Placental pericyte (primary cell): ENCODE measurements at places on chromosomes 5 and 9. TPM values are rescaled to one million over a fixed set of nuclear protein-coding genes. Genes with fewer than 3 reads are reported as not detected.

The FGF1 gene
- 0.44 and 4.7 TPM in 2 replicates for total RNA-seq

The SLC36A3 gene
- total RNA-seq = not detected in 2 replicates

The AGPAT2 gene
- 41.1 and 53.5 TPM in 2 replicates for total RNA-seq

The ATP10B gene
- not detected in 2 replicates for total RNA-seq

The STXBP1 gene
- 27.8 and 44.4 TPM in 2 replicates for total RNA-seq

The CATSPER3 gene
- 0.43 TPM in 1 of 2 replicates, not detected in the other for total RNA-seq

The LVRN gene
- 0.66 and 1.4 TPM in 2 replicates for total RNA-seq

The PCDHB9 gene
- 0.14 TPM in 1 of 2 replicates, not detected in the other for total RNA-seq

The AJM1 gene
- total RNA-seq = 1.4 and 2.0 TPM in 2 replicates

The TNFAIP8 gene
- total RNA-seq = 16.8 and 44.0 TPM in 2 replicates

The FGF10 gene
- total RNA-seq = not detected in 2 replicates

The LIFR gene
- total RNA-seq = 20.3 and 105 TPM in 2 replicates

The SVEP1 gene
- total RNA-seq = 16.2 and 98.9 TPM in 2 replicates

The SLC4A9 gene
- not detected in 2 replicates for total RNA-seq

The STPG3 gene
- not detected in 2 replicates for total RNA-seq

The PCDHGC4 gene
- 4.4 and 5.0 TPM in 2 replicates for total RNA-seq

The HSPA4 gene
- total RNA-seq = 134 and 155 TPM in 2 replicates

The SLC36A2 gene
- total RNA-seq = not detected in 2 replicates

The WDR38 gene
- not detected in 2 replicates for total RNA-seq

The LAMC3 gene
- total RNA-seq = 0.44 and 2.1 TPM in 2 replicates

The SGCD gene
- 0.88 and 2.9 TPM in 2 replicates for total RNA-seq

The BAAT gene
- 0.14 TPM in 1 of 2 replicates, not detected in the other for total RNA-seq

The TAF1L gene
- total RNA-seq = under 0.01 TPM in 1 of 2 replicates, not detected in the other
